GM10248 (cell line): ENCODE measurements at places on chromosomes 3 and 15.
A peak's percentile ranks its signal among the peaks of the same experiment; 100 is the strongest.

GRCh38 chr3:126380011-126380768, 14.5 kb upstream of the CFAP100 start:
- no peak for DNase-seq

DNA sequence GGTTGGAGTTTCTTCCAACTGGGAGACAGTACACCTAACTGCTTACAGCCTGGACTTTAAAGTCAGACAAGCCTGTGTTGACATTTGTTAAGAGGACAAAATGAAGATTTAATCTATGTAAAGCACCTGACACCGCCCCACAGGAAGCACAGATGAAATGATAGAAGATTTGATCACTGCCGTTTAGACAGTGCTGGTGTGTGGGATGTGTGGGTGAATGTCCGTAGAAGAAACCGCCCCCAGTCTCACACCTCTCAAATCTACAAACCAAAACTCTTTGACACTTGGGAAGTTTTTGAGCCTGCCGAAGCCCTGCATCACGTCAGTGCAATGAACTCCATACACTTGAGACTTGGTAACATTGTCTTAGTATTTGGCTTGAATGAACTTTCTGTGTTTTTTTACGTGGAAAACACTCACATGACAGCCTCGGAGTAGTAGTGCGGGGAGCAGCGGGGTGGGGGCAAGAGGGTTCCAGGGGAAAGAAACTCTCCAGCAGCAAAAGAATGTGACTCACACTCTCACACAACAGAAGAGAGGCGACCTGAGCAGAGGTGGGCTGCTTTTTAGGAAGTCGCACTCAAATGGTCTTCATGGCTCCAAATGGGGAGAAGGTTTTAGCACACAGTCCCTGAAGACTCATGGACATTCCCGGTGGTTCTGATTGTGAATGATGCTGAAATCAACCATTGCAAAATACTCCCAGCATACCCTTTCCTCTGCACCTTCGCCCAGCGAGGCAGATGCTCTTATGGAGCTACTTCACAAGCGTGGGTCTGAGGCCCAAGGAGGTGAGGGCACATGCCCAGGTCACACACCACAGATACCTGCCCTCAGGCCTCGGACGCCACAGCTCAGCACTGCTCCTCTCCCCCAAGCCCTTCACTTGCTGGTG, 79.2 kb downstream of the SRGAP3 start:
- no peak for DNase-seq

DNA sequence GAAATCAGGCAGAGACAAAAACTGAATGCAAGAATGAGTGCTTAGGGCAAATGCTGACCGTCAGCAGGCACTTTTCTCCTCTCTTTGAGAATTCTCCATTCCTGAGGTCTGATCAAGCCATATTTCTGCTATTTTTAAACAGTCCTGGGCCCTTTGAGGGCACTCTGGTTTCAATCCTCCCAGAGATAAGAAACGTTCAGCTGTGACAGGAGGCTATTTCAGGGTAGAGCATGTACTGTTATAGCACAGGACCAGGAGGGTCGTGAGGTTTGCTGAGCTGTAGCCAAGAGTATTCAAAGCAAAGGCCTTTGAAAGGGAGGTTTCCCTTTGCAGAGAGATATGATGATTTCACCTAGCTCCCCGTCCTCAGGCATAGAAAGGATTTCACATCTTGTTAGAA, 39.6 kb upstream of the PDZRN3 start:
- DNase-seq, result no peak

- DNase-seq, result no peak
Measured at GRCh38 chr15:92906563-92907081, 6.5 kb downstream of the CHD2 start.

DNA sequence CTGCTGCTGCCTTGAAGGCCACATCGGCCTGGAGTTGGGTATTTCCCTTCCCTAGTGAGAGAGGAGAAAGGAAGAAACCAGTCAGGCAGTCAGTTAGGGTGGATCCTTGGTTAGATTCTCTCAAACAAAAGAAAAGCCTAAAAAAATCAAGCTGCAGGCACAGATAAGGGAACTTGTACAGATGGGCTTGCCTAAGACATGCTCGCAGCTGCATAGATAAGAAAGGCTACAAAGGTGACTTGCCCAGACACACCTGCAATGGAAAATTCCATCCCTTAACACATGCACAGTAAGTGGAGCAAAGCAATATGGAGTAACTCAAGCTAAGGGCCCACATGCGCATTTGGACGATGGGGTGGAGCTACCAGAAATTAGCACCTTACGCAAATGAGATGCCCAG, 199.7 kb upstream of the ARPP21 start:
- DNase-seq, result no peak

DNA sequence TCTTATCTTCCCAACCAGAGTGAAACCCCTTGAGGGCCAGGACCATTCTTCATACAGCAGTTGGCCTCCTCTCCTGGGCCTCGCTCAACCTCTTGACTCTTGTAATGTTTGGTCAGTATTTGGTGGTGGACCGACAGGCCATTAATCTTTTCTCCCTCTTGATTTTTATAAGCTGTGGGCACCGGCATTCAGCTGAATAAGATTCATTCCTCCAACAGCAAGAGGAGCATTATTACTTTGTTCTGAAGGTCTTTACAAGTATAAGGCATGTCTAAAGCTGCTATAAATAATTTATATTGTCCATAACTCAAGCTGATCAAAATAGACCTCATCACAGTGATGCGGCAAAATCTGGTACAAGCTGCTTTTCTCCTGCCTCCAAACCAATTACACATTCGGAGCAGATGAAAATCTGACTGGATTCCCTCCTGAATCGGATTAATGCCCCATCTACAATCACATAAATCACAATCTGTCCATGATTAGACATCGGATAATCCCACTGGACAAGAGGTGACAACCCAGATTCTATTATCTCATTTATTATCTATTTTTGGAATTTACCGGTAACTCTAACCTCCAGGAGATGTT, 8.4 kb upstream of the ISL2 start:
- no peak for DNase-seq

DNA sequence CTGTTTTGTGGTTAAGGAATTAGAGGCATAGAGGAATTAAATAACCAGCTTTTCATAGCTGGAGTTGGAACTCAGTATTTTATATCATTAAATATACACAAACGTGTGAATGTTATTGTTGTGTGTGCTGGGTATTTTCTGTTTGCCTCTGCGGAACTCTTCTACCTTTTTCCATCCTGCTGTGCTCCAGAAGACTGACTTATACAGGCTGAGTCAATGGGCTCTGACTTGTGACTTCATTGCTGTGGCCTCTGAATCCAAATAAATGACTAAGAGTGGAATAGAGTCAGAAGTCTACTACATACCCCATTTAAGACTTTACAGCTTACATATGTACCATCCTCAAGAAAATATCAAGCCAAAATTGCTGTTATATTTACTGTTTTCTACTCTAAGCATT, 17.6 kb downstream of the ARIH1 start:
- no peak for DNase-seq

DNA sequence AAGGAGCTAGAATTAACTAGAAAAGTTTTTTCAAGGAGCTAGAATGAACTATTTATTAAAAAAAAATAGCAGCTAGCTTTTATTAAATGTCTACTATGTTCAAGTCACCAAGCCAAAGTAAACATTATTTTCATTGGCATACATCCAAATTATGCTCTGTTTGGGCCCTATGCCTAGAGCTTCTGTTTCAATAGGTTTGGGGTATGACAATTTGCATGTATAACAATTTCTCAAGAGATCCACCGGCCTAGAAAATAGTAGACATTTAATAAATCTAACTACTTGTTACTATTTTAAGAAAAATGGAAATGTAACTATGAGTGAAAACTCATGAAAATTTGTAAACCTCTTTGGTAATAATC, 8.0 kb downstream of the GABRR3 start:
- DNase-seq, result no peak

DNA sequence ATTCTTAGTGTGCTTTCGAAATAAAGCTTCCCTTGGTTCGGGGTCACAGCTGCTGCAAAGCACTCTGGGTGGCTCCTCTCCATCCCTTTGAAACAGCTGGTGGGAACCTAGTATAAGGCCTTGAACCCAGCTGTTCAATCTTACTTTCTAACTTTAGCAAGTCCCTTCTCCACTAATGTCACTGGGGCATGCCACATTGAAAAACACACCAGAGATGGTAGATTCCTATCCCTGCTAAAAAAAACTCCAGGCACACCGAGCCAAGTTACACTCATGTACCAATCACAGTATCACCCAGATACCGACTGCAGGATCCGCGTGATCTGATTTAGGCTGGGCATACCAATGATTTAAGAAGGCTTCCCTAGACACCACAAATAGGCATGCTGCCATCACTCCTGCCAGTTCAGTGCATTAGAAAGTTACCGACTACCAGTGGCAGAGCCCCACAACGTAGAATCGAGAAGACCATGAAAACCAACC, 65.0 kb downstream of the WWTR1 start:
- DNase-seq, result no peak

GRCh38 chr15:76986743-76987142, 8.2 kb upstream of the PSTPIP1 start:
- DNase-seq, result no peak

DNA sequence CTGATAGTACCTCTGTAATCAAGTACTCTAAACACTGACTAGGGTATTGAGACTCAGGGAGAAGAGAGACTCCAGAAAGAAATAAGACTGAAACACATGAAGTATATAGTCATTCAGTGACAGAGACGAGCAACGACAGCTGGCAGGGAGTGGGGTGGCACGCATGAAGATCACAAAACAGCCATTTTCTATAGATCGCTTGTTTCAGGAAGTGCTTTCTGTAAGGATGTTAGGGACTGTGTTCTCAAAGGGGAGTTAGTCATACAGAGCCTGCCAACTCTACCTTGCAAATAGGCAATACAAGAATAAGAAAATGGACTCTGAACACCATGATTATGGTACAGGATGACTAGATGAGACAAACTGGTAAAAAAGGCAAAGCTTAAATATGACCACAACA, 139.5 kb downstream of the TBL1XR1 start:
- peak; percentile 37 for DNase-seq

DNA sequence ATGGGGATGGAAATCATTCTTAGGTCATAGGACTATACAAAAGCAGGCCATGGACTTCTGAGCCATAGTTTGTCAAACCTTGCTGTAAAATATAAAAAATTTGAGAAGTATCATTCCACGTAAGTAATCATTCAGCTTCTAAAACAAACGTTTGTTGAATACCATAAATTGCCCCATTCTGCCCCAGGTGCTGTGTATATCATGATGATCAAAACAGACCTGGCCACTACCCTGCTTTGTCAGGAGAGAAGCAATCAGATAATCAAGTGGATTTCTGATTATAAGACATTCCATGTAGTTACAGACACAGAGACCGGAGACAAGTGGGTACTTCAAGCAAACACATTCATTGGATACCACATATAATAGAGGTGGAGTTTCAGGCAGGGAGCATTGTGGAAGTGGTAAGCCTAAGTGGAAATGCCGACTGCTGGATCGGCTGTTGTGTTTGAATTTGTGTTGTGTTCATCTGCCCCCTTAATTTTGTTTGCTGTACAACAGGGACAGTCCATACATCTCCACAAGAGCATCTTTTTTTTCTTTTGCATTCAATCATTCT, 61.7 kb downstream of the TGFBR2 start:
- no peak for DNase-seq

- DNase-seq, result no peak
Measured at GRCh38 chr3:31523543-31523942, 9.2 kb upstream of the STT3B start.

DNA sequence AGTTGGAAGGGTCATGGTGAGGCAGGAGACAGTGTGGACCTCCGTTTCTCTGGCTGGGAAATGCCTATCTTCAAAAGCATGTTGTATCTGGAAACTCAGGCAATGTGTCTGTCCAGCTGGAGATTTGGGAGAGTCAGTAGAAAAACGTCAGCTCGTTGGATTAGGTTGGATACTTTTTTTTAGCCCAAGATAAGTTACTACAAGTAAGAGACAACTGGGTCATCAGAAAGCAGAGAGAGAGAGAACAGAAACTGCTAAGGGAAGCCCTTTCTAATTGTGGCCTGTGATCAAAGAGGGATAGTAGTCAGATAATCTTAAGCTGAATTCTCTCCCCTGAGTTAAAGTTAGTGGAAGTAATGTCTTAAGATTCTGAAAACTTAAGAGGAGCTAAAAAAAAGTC, 78.9 kb upstream of the ZNF280D start:
- no peak for DNase-seq
